ENCODE measurements at places on chromosomes 16 and 17.

- DNase-seq = no peak
Observed at GRCh38 chr16:66058172-66058691, 308.3 kb upstream of the CDH5 start.

GRCh38 chr16:84245956-84246678 is 6.3 kb upstream of the KCNG4 start:
- no peak for DNase-seq

DNA sequence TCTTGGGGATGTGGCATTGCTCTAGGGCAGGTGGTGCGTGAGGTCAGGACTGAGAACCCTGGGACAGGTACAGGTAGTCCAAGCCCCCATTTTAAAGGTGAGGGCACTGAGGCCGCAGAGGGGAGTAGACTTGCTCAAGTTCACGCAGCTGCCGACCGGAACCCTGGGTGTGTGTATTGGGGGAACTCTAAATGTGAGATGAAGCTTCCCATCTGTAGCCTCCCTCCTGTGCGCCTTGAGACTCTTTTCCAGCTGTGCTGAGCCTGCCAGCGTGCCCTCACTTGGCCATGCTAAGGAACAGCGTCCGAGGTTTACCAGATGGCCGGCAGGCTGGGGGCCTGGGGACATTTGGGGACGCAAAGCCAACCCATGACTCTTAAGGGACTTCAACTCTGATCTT is 79.0 kb upstream of the CDC42EP4 start:
- DNase-seq = no peak

DNA sequence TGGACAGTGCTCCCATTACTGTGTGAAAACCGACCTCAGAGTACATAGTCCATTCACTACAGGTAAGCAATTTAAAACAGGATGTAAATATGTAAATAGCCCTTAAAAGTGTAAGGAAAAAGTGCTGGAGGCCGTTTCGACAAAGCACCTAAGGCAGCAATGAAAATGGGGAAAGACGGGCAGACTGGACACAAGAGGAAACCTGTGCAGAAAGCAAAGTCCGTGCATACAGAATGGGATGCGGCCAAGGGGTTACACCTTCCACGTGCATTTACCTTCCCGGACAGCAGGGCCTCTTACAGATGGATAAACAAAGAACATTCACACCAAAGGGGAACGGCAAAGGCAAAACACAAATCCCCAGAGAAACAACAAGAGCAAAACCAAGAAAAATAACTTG is 32.0 kb downstream of the LMF1 start:
- DNase-seq = no peak

GRCh38 chr17:47742319-47743181 is 9.5 kb downstream of the TBX21 start:
- peak; percentile 55 for DNase-seq

DNA sequence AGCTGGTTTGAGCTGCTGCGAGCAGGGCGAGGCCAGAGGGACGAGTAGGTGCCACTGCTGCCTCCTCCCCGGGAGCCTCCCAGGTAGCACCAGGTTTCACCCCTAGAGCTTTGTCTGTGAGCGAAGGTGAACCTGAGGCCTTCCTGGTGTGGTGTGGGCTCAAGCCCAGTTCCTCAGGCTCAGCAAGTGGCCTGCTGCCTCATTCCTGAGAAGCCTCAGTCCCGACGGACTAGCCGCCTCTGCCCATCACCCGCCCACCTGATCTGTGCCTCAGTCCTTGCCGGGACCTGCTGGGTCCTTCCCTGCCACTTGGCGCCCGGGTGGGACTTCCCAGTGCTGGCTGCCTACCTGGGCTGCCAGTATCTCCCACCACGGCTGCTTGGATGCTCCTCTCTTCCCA is 1.7 kb downstream of the NLRC3 start:
- no peak for DNase-seq

- DNase-seq = no peak
Observed at GRCh38 chr17:16537130-16537458, 31.9 kb downstream of the ZNF287 start.

- DNase-seq = no peak
Observed at GRCh38 chr16:6967796-6968320, 364.8 kb upstream of the RBFOX1 start.

DNA sequence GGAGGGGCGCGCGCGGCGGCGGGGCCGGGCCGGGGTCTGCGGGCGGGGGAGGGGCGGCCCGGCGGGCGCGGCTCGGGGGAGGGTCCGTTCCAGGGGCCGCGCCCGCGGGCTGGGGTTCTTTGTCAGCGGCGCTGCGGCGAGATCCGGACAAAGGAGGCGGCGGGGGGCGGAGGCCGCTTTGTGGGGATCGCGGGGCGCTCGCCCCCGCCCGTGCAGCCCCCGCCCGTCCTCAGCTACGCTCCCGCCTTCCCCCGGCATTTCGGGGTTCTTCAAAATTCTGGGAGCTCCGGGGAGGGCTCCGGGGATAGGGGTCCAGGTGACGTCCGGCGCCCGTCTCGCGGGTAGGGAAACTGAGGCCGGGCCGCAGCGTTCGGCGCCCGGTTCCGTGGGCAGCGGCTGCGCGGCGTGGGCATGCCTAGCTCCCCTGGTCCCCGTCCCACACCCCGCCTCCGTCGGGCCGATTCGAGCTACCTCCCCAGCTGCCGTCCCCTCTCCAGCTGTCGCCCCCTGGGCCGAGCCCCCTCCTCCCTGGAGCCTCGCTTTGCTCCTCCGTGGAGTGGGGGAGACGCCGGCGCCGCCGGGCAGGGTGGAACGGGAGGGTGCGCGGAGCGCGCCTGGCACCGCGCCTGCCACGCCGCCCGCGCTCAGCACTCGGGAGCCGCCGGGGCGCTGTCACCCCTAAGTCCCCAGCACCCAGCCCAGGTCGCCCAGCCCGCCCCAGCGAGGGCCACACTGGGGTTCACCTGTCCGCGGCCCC is 546 bp downstream of the SNN start:
- no peak for DNase-seq

GRCh38 chr17:19249681-19250080 is 12.5 kb downstream of the EPN2 start:
- no peak for DNase-seq

GRCh38 chr17:34113089-34113488 is 142.0 kb upstream of the CCL2 start:
- DNase-seq = no peak

DNA sequence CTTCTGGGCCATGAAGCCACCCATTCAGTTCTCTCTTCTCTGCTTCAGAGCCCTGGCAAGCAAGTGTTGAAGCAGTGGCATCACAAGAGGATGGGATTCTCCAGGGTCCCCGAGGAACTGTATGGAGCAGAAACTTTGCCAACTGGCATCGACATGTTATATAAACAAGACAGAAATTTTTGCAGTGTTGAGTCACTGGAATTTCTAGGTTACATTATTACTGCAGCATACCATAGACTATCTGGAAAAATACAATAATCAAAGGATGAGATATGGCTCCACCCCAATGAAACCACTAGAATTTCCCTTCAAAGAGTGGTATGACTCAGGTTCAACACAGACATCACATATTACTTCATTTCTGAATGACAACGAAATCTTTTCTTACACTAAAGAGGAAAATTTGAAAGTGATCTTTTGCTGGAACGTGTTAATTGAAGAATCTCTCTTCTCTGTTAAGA is 343.0 kb upstream of the DYNLRB2 start:
- no peak for DNase-seq

- no peak for DNase-seq
Observed at GRCh38 chr16:15464401-15465186, 30.2 kb downstream of the BMERB1 start.

- DNase-seq = peak; percentile 34
Observed at GRCh38 chr16:77723108-77723514, 797 bp downstream of the NUDT7 start.

- no peak for DNase-seq
Observed at GRCh38 chr16:50626868-50627267, 54.2 kb downstream of the SNX20 start.

DNA sequence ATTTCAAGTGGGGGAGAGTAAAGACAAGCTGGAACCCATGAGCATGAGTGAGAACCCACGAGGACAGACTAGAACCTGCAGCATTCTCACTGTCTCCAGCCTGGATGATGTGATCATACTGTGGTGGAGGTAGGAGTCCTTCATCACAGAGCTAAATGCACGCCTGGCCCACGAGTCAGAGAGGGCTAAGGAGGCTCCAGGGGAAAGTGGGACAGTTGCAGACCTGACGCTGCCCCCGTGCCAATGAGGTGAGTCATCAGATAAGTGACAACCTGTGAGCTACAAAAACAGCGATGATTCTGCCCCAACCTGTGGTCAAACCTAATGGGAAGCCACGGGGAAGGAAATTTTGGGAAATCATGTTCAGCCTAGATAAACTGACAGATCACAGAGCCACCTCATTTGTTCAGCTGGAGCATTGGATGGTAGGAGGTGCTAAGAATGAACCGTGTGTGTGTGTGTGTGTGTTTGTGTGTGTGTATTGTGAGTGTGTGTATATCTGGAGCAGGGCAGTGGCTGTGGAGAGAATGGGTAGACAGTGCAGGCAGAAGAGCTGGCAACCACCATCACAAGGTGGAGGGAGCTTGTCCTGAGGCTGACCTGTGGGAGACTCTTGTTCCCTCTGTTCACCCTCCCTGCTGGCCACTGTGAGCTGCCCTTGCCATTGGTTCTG is 131.8 kb downstream of the UTP18 start:
- no peak for DNase-seq

DNA sequence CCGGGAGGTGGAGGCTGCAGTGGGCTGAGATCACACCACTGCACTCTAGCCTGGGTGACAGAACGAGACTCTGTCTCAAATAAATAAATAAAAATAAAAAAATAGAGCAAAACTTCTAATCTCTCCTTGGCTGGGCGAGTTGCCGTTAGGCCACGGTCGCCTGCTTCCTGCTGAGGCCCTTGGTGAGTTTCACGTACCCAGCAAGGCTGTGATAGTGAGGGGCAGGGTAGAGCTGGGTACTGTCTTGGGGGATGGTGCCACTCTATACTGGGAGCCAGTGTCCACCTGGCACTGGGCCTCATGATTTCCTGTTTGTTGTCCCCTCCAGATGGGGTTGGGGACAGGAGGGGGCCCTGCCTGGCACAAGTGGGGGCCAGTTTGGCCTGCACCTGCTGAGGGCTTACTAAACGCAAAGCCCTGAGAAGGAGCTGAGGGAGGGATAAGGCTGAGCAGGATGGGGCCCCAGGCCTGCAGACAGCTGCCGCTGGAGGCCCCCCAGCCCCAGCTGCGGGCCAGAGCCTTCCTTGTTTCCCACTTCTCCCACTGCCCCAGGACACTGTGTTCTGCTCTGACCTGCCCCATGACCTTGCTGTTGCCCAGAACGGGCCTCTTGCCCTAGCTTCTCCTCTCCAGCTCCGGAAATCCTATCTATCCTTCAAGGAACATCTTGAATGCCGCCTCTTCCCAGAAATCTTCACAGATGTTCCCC is 25.4 kb downstream of the GJD3 start:
- DNase-seq = no peak

DNA sequence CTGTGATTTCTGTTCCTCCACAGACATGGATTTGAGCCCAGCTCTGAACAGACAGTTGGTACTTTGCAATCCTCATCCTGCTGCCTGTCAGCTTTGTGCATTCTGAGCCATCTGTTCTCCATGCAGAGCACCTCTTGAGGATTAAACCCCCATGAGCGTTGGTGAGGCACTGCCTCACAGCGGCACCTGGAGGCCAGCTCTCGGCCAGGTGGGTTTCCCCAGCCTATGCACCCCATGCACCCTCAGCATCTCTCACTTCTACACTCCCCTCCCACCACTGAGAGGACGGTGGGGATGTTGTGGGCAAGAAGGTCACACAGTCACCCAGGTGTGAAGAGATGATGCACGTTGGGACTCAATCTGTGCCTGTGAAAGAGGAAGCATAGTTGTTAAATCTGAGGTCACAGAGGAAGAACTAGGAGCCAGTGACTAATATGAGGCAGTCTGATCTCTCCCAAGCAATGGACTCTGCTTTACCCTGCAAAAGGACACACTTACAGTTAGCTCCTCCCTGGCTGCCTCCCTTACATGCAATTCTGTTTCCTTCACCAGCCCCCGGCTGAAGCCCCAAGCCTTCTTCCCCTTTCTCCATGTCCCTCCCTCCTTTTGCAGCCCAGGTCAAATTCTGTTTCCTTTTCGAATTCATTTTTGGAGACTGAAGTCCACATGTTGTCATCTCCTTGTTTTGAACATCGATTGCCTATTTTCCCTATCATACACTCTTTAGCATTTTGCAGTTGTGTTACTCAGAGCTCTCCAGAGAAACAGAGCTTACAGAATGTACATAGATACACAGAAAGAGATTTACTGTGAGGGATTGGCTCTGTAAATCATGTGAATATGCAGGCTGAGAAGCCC is 58.5 kb downstream of the HS3ST3B1 start:
- DNase-seq = peak; percentile 37

GRCh38 chr17:17902877-17903276 is 66.1 kb upstream of the SREBF1 start:
- DNase-seq = no peak

DNA sequence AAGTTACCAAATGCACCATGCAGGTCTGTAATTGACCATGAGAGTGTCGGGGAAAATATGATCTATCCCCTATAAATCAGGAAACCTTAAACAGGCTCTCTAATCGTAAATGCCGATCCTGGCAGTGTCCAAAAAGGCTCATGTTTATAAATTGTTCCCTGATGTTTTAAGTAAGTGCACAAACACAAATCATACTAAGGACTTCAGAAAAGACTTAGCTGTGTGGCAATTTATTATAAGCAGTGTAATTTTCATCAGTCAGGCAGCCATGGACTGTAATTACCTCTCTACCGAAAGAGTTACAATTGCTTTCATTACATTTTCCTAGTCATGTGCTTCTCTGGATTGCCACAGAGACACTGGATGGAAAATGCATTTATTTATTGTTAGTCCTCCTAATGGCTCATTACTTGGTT is 73.4 kb upstream of the COX10 start:
- DNase-seq = no peak

GRCh38 chr16:69787883-69788282 is 25.8 kb downstream of the WWP2 start:
- DNase-seq = no peak

GRCh38 chr16:166375-167121 is 770 bp downstream of the HBM start:
- no peak for DNase-seq

DNA sequence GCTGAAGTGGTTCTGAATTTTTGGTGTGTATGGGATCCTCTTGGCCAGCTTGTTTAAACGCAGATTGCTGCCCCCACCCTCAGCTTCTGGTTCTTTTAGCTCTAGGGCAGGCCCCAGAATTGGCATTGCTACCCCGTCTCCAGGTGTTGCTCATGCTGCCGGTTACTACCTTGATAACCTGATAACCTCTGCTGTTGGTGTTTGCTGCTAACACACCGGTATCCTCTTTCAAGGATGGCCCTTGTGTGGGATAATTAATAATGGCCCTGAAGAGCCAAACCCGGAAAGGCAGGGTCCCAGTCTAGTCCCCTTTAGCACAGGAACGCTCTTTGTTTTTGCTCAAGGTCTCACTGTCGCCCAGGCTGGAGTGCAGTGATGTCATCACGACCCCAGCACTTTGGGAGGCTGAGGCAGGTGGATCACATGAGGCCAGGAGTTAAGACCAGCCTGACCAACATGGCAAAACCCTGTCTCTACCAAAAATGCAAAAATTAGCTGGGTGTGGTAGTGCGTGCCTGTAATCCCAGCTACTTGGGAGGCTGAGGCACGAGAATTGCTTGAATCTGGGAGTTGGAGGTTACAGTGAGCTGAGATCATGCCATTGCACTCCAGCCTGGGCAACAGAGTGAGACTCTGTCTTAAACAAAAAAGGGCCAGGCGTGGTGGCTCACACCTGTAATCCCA is 1.3 kb upstream of the ST3GAL2 start:
- DNase-seq = no peak

GRCh38 chr17:16989953-16990860 is 18.3 kb upstream of the TNFRSF13B start:
- peak; percentile 33 for DNase-seq
